ENCODE measurements at places on chromosomes 7 and 10.

GRCh38 chr7:44103923-44104859, at the start of gene AEBP1:
TSS of gene AEBP1 (plus strand) at chr7:44104345. CDS start at chr7:44104666, 321 bp downstream.
- peak; percentile 87 for DNase-seq

GRCh38 chr7:114413761-114414155, 857 bp upstream of the FOXP2 start:
- no peak for DNase-seq

GRCh38 chr10:102435529-102436233, 3.3 kb upstream of the CUEDC2 start:
- DNase-seq: no peak

DNA sequence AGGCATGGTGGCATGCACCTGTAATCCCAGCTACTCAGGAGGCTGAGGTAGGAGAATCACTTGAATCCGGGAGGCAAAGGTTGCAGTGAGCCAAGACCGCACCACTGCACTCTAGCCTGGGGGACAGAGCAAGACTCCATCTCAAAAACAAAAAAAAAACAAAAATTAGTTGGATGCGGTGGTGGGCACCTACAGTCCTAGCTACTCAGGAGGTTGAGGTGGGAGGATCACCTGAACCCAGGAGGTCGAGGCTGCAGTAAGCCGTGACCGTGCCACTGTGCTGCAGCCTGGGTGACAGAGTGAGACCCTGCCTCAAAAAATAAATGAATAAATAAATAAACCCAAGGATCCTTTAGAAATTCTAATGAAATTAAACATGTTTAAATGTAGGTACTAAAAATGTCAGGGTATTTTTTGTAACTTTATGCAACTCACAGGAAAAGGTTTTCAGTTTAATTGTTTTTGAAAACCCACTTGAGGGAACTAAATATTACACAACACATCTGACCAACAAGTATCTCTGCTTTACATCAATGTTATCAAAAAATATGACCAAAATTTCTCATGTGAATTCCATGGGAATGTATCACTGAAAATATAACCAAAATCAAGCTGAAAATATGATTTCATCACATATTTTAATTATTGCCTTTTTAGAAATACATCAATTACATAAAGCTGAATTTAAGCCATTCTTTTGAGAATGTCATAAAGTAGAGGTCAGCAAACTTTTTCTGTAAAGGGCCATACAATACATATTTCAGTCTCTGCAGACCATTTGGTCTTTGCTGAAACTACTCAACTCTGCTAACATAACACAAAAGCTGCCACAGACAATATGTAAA, 23.9 kb downstream of the UPF2 start:
- no peak for DNase-seq

DNA sequence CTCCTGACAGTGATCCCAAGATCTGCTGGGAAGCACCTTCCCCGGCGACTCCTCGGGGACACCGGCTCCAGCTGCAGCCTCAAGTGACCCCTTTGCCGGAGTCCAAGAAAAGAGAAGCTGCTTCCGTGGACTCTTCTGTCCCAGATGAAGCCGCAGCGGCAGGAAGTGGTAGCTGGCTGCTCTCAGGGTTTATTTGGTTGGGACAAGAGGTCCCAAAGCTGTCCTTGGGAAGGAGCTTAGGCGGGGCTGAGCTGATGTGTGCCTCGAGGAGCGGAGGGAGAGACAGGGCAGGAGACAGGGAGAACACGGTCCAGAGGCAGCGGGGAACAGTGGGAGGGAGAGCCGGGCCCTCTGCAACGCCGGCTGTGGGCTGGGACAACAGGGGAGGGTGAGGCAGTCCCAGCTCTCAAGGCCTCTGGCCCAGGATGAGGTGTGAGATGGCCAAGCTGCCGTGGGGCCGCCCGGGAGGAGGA, 13.1 kb upstream of the FAM20C start:
- DNase-seq: no peak

DNA sequence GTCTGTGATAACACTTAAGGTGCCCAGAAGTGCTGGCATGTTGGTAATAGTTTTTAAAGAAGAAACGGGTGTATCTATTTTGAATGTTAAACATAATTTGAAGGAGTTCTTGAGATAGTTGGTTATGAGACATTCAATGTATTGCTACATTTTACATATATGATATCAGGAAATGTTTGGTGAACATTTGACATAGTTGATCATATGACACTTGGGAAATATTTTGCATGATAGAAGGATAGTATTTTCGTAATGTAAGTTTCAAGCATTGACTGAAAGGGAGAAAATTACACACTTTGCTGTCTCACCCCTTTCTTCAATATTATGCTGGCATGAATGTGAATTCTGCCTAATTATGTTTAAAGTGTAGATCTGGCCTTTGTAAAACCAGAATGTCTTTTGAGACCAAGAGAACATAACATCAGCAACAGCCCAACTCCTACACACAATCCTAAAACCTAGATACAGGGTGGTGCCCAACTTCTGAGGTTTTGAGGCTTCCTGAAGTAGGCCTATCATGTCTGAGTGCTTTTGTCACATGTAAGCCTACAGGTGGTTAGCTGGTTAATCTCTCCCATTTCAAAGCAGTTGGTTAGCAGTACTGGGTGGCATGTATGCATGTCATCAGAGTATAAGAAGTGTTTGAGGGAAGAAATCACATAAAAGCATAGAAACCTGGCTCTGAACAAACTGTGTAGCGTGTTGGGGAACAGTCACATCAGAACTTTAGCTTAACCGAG, 2.1 kb downstream of the ADD3 start:
- no peak for DNase-seq

DNA sequence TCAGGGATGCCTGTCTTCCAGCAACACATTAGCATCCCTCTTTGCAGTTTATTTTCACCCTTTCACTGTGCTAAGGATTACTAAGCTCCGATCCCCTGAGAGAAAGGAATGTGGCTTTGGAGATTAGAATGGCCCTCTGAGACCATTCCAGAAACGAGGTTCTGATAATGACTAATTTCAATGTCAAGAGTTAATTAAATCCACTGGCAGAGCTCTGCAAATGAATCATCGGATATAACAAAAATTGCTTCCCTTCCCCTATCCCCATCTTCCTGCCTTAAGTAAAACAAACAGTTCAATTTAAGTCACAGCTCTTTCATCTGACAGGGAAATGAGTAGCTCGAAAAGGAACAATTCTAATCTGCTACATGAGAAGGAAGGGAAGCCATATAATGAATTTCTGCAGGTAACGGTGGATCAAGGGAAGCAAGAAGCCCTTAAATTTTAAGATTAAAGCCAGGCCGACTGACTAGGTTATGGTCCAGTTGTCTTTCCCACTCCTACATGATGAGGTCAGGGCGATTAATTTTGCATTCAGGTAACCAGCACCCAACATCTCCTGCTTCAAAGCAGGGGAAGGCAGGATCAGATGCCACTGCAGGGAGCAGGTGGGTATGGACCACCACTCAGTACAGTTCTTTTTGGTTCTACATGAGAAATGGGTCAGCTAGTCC, 50.5 kb downstream of the MALSU1 start:
- DNase-seq: no peak

DNA sequence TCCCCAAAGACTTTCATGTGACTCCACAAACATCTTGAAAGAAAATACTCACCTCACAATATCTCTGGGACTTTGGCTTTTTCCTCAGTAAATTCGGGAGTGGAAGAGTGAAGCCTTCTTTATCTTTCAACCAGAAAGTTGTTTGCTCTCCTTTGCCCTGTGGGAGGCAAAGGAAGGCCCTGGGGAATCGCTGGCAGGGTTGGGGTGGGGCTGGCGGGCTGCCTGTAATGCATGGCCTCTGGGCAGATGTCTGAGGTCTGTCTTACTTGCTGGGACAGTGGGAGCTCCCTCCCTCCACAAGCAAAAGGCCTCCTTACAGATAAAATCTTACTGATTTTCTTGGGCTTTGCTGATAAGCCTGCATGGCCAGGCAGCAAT, 24.9 kb downstream of the TECTB start:
- DNase-seq: no peak
